ENCODE measurements at places on chromosomes 2 and 18. TPM values are rescaled to one million over a fixed set of nuclear protein-coding genes. Genes with fewer than 3 reads are reported as not detected.

TXNDC9 gene
- total RNA-seq: 17.3 TPM

C2orf15 gene
- total RNA-seq: 0.94 TPM

GALNT13 gene
- not detected for total RNA-seq

ABCG5 gene
- not detected for total RNA-seq

DNA sequence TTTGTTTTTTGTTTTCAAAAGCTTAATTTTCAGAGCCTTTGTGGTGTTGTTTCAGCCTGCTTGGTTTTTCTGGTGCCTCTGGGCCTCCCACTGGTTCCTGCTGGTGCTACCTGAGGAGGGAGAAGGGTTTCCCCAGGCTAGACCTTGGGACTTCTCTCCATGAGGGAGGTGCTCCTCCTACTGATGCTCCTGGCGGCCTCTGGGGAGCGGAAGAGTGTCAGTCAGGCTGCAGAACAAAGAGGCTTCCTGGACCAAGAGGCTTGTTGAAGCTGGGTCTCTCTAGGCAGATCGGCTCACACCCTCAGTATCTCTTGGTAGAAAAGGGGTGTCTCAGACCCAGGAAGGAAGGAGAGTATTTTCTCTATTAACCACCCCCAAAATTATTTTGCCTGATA is 32.2 kb downstream of the RFX8 start:
- no peak for DNase-seq
- H3K4me3 ChIP-seq: no peak overlapping the region
- no peaks in the 10 kb centered on the region for H3K36me3 ChIP-seq
- peaks cover 6% of the 10 kb centered on the region for H3K4me1 ChIP-seq
- no peak overlapping the region for H3K27ac ChIP-seq
- H3K27me3 ChIP-seq: no peaks in the 10 kb centered on the region

- H3K27me3 ChIP-seq: no peaks in the 10 kb centered on the region
- no peaks in the 10 kb centered on the region for H3K4me1 ChIP-seq
- H3K4me3 ChIP-seq: no peak overlapping the region
These were observed 41.8 kb upstream of the SP9 start for GRCh38 chr2:174292908-174293307.

- no peak overlapping the region for H3K27ac ChIP-seq
- H3K4me3 ChIP-seq: no peak overlapping the region
- peaks cover 12% of the 10 kb centered on the region for H3K4me1 ChIP-seq
- H3K27me3 ChIP-seq: no peaks in the 10 kb centered on the region
These were observed 62.5 kb downstream of the HDLBP start for GRCh38 chr2:241252778-241253475.

GRCh38 chr2:19426941-19427340 is 68.5 kb upstream of the OSR1 start:
- DNase-seq: no peak
- no peaks in the 10 kb centered on the region for H3K4me1 ChIP-seq
- no peak overlapping the region for H3K27ac ChIP-seq
- no peaks in the 10 kb centered on the region for H3K36me3 ChIP-seq
- no peak overlapping the region for H3K4me3 ChIP-seq

- H3K27ac ChIP-seq: peak overlapping the region; percentile 57
- no peaks in the 10 kb centered on the region for H3K27me3 ChIP-seq
- H3K4me3 ChIP-seq: no peak overlapping the region
- H3K4me1 ChIP-seq: peaks cover 3% of the 10 kb centered on the region
- H3K36me3 ChIP-seq: no peaks in the 10 kb centered on the region
- no peak for DNase-seq
These were observed 191.6 kb upstream of the ID2 start for GRCh38 chr2:8490166-8490721.

- H3K27me3 ChIP-seq: no peaks in the 10 kb centered on the region
- no peaks in the 10 kb centered on the region for H3K4me1 ChIP-seq
- H3K36me3 ChIP-seq: no peaks in the 10 kb centered on the region
- H3K27ac ChIP-seq: no peak overlapping the region
These were observed 68.2 kb upstream of the HPCAL1 start for GRCh38 chr2:10234409-10235094.

- H3K4me3 ChIP-seq: no peak overlapping the region
- no peak overlapping the region for H3K27ac ChIP-seq
- peaks cover 6% of the 10 kb centered on the region for H3K4me1 ChIP-seq
- no peaks in the 10 kb centered on the region for H3K27me3 ChIP-seq
- H3K36me3 ChIP-seq: no peaks in the 10 kb centered on the region
These were observed 40.9 kb downstream of the TMEM247 start for GRCh38 chr2:46520130-46520711.

DNA sequence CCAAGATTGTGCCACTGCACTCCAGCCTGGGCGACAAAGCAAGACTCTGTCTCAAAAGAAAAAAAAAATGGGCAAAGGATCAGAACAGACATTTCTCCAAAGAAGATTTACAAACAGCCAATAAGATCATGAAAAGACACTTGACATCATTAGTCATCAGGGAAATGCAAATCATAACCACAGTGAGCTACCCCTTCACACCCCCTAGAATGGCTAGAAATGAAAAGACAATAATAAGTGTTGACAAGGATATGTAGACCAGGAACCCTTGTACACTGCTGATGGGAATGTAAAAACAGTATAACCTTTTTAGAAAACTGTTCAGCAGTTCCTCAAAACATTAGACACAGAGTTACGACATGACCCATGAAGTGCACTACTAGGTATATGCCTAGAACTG is 18.4 kb upstream of the MTERF4 start:
- H3K4me1 ChIP-seq: no peaks in the 10 kb centered on the region
- no peaks in the 10 kb centered on the region for H3K27me3 ChIP-seq
- no peak overlapping the region for H3K27ac ChIP-seq
- no peak for DNase-seq
- no peak overlapping the region for H3K4me3 ChIP-seq

Measured in ovary (tissue), 10 donors.